Activated CD8-positive, alpha-beta memory T cell treated with anti-CD3 and anti-CD28 coated beads, Interleukin-2, amount 50 U/mL, for 48 hours (primary cell): ENCODE measurements at places on chromosomes 6 and 20.

- no peak for DNase-seq
Observed at GRCh38 chr6:53925891-53926290, 131.1 kb downstream of the LRRC1 start.

DNA sequence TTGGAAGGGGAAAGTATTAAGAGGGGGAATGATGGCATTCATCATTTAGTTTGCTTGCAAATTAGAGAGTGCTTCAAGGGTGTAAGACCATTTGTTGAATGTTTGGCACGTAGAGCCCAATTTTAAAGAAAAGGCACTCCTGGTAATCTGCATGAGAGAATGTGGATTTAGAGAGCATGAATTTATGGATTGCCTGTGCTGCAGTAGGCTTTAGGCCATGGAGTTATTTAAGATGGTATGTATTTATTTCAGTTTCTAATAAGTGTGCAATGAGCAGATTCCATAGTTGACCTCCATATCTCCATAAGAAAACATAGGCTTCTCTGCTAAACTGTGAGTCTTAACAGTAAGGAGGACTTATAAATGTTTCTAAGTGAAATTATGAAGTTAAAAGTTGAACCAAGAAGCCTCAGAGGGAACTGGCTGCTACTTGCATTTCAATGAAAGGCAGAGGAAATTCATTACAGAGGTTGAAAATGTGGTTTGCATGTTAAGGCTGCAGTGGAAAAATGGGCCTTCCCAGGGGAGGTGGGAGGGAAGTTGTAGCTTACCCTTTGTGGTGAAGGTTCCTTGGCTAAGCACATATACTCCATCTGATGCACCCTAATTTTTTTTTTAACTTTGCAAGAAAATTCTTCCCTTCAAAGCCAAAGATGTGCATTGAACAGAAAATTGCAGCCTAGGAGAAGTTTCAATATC lies 134.2 kb downstream of the CARMIL1 start:
- DNase-seq: no peak

DNA sequence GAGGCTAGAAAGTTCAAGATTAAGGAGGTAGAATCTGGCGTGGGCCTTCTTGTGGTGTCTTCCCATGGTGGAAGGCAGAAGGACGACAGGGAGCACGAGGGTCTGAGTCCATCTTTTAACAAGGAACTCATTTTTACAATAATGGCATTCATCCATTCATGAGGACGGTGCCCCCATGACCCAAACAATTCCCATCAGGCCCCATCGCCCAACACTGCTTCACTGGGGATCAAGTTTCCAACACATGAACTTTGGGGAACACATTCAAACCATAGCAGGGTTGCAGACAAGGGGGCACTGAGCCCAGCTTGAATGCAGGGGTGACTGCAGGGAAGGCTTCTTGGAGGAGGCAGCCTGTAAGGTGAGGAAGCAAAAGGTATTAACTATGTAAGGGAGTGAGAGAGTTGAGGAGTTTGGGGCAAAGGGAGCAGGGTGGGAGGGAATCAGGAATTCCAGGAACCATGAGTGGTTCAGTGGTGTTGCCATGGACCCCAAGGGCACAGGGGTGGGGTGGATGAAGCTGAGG lies 5.5 kb downstream of the RAB44 start:
- DNase-seq: no peak

DNA sequence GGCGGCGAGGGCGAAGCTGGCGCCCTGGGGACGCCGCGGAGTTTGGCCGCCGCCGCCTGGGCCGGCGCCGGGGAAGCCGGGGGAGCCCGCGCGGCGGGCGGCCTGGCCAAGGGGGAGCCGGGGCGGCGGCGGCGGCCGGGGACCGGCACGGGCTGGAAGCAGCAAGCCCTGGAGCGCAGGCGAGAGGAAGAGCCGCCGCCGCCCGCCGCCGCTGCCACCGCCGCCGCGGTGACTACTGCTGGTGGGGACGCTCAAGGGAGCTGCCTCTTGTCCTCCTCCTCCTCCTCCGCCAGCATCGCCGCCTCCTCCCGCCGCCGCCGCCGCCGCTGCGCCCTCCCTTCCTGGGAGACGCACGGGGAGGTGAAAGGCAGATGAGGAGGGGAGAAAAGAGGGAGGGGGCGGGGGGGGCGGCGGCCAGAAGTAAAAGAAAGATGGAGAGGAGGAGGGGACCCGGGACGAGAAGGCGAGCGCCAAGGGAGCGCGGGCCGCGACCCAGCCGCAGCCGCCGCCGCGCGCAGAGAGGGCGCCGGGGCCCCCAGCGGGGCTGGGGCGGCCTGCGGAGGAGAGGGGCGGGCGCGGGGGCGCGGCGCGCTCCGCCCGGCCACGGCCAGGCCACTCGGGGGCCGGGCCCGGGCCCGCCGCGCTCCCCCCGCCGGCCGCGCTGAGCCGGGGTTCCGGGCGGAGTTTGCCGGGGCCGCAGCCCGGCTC lies 846 bp downstream of the PDE10A start:
- DNase-seq: no peak

DNA sequence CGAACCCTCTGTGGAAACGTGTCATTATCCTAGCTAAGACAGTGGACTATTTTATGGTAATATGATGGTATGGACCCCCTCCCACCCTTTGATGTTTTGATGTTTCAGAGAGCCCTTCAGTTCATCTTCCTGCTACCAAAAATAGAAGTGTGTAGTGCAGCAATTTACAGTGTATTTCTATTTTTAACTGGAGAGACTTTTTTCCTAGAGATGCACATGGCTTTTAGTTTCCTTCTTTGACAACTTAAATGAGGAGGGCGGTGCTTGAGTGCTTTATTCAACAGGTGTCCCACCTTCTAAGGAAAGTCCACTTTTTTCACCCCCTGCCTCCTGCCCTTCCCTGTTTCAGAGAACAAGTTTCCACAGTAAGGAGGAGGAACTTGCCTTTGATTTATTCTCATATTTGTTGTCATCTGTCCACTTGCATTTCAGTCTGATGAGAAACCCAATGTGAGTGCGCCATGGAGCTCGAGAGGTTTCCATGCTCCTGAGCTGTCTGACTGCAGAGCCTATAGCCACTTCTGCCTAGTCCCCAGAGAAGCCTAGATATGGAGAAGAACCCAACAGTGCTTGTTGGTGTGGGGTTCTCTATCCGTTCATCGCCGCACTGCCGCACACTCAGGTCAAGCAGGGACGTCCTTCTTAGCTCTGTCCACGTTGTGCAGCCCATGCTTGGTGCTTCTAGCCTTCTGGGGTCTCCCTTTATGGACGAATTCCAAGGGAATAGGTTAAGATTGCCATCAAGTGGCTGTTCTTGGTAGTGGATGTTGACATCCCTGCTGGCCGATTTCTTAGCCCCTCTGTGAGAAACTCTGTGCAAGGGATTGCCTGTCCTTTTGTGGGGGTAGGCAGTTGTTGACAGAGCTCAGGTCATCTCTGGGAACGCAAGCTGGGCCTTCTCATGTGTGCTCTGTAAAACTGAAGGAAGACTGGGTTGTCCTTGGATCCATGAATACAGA lies 144.2 kb downstream of the JARID2 start:
- no peak for DNase-seq

GRCh38 chr20:16710781-16711180 lies 19.0 kb upstream of the SNRPB2 start:
- no peak for DNase-seq

DNA sequence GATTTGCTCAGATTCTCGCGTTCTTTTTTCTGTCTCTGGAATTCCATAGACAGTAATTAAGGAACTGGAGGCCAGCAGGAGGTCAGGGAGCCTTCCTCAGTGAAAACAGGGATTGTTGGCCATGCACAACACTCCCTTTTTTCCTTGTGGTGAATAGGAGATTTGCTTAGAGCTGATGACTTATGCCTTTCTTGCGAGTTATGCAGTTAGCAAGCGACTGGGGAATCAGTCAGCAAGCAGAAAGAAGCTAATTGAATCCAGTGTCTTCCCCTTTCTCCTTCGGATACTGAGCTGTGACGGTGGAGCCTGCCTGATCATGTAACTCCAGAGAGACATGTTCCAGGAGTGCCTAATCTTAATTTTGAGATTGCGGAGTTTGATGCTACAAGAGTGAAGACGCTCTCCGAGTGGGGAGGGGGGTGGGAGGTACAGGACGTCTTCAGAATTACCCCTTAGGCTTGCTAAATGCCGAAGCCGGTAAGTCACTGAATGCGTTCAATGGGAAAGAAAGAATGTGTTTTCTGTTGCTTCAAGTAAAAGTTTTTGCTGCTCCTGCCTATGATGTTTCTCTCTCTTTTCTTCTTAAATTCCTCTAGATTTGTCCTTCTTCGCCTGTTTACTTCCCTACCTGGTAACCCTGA lies 165.9 kb downstream of the SASH1 start:
- DNase-seq: no peak

- DNase-seq: no peak
Observed at GRCh38 chr20:56736285-56736857, 107.3 kb downstream of the TFAP2C start.

- no peak for DNase-seq
Observed at GRCh38 chr20:18496042-18496441, 983 bp downstream of the RBBP9 start.

DNA sequence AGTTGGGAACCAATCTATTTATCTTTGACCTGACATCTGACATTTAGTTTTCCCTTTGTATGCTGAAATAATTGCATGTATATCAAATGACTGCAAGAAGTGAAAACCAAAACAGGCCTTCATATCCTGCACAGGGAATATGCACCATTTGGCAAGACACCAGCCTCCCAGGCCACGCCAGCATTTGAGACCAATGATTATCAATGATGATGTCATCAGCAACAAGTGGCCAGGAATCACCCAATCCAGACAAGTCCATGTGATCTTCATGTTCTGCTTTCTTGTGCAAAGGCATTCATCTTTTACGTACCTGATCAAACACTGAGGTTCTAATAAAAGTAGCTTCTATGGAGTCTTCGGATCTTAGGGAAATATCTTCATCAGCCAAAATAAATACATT lies 107.4 kb upstream of the TENT5A start:
- no peak for DNase-seq

DNA sequence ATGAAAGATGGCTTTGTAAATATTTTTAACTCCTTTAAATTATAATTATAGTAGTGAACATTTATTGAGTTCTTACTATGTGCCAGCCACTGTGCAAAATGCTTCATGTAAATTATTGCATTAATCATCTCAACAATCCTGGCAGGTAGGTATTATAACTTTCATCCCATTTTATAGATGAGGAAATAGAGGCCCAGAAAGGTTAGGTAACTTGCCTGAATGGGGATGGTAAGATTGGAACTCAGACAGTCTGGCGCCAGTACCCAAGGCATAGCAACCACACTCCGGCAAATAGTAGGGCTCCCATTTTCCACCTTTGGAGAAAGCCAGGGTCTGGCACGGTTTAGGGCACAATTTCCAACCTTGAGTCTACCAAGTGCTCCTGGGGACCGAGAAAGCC lies 129.8 kb downstream of the VEGFA start:
- no peak for DNase-seq

DNA sequence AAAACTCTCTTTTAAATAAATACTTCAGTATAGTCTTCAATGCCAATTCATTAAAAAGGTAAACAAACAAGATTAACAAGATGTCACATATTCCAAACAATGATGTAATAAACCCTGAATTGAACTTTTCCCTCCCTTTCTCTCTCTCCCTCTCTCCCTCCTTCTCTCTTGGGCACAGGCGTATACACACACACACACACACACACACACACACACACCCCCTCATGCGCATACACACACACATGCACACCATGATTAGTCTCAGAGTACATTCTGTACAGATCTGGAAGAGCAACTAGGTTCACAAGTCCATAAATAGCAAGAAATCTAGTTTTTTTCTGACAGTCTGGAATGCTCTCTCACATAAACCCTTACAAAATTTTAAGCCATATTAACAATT lies 128.3 kb downstream of the DST start:
- no peak for DNase-seq

GRCh38 chr20:4896971-4897497 lies 104.3 kb downstream of the SLC23A2 start:
- peak; percentile 48 for DNase-seq

DNA sequence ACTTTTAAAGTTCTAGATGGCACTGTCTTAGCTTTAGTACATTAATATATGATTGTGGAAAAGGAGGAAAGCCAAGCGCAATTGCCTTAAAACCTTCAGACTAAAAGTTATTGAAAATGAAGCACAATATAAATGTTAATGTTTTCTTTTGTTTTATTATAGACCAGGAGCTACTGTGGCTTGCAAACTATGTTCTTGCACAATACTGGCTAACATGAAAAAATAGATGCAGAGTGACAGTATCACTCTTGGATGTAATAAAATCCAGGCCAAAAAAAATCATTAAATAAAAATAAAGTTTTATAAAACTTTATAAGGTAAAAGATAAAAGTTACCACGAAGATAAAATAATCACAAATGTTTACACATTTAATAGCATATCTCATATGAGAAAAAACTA lies 18.3 kb upstream of the PLN start:
- no peak for DNase-seq

DNA sequence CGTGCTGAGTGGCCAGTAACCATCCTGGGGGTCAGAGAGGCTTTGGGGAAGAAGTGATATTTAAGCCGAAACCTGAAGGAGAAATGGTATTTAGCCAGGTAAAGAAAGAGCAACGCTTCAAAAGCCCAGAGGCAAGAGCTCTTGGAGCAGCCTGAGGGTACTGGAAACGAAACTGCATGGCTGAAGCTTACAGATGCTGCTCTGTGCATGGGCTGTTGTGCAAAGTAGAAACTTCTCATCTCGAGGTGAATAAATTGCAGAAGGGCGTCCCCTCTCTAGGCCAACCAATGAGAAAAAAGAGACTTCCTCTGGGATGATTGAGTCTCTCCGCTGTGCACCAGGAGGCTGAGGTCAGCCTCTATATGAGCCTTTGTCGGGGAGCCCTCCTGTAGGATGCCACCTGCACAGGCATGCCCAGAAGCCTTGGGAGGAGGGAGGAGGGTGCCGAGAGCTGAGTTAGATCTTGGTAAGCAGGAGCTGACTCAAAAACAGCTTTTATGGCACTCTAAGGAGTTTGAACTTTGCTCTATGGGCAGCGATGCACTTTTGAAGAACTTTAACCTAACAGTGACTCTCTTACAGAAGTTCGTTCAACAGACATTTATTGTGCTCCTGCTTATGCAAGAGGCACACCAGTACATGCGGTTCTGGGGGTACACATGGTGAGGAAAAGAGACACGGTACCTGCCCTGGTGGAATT lies 61.6 kb upstream of the EDN1 start:
- DNase-seq: no peak

DNA sequence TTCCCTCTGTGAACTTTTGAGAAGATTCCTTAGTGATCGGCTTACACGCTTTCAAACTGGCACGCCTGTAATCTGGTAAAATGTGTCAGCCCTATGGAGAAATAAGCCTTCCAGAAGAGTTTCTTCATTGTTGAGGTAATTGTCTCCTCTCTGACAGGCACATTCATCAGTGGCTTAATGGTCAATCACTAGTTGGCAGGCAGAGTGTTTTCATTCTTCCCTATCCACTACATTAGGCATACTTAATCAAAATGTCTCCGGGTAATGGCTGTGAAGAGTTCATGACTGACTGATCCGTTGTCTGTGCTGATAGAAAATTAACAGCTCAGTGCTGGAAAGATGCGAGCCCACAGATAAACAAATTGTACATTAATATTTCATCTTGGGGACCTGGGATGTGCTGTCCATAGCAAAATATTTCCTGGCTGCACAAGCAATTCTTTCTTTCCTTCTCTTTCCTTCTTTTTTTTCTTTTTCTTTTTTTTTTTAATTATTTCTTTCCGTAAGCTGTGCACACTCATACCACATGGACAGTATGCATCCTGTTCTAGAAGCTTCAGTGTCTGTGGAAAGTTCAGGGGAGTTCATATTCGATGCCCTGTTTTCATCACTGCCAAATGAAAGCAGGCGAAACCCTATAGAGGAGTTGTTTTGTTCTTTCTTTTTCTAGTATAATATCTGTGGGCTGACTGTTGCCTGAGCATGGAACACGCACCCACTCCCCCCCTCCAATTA lies 31.4 kb downstream of the TSHZ2 start:
- no peak for DNase-seq
